Activated CD4-positive, alpha-beta T cell treated with anti-CD3 and anti-CD28 coated beads for 36 hours (primary cell): ENCODE measurements at places on chromosomes 5 and 9. TPM values are rescaled to one million over a fixed set of nuclear protein-coding genes. Genes with fewer than 3 reads are reported as not detected.

KLHL3 gene
- 6.8 TPM for total RNA-seq

PCDHGB3 gene
- not detected for total RNA-seq

ZNF462 gene
- 0.42 TPM for total RNA-seq

OTP gene
- total RNA-seq, result not detected

DNA sequence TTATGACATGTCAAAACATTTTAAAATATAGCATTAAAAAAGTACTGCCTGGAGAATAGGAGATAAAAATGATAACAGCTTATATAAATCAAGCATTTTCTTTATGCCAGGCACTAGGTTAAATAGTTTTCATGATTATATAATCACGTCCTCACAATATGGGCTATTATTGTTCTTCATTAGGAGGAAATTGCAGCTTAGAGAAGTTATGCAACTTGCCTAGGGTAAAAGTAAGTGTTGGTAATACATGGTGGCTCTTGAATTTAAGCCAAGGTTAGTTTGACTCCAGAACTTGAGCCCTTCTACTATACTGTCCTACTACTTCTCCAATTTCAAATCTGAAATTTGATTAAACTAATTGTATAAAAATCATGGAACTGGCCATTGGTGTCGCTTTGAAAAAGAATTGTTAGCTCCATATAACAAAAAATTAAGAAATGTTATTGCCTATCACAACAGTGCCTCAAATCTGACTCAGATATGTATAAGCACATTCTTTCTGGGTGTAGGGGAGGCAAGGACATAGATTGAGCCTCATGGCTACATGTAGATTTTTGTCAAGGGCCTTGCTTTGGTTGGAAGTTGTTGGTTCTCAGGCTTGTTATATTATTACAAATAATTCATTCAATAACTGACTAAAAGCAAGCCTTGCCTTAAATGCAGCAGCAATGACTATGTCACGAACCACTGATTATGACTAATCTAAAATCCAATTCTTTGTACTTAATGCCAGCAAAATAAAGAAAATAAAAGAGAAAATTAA is 223.5 kb upstream of the DAB2 start:
- no peaks in the 10 kb centered on the region for H3K36me3 ChIP-seq
- peaks cover 10% of the 10 kb centered on the region for H3K27me3 ChIP-seq
- no peak overlapping the region for H3K4me3 ChIP-seq
- no peak for DNase-seq
- peaks cover 2% of the 10 kb centered on the region for H3K4me1 ChIP-seq

- H3K27ac ChIP-seq, result no peak overlapping the region
- H3K4me1 ChIP-seq, result no peaks in the 10 kb centered on the region
- H3K27me3 ChIP-seq, result no peaks in the 10 kb centered on the region
- no peaks in the 10 kb centered on the region for H3K36me3 ChIP-seq
- DNase-seq, result no peak
Measured at GRCh38 chr5:9196403-9197227, 349.3 kb downstream of the SEMA5A start.
